ENCODE measurements at places on chromosomes 5 and 9.

- no peak for ATAC-seq
Observed at GRCh38 chr5:82386576-82386975, 108.4 kb upstream of the RPS23 start.

GRCh38 chr5:143593723-143594122 lies 190.2 kb upstream of the NR3C1 start:
- no peak for ATAC-seq

DNA sequence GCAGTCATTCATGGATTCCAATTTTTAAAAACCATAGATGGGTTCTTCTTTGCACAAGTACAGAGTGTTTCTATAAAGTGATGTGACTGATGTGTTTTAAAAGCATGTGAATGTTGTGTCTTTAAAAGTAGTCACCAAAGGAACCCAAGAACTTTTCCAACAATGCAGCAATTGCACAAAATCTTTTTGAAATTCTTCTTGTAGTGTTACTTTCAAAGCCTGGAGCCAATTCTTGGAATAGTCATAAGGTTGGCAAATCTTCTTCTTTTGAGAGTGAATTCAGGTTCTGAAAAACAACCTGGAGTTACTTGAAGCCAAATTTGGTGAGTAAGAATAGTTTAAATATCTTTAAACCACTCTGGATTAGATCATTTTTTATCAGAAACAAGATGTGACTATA lies 10.5 kb downstream of the GRAMD2B start:
- ATAC-seq: no peak

- ATAC-seq: no peak
Observed at GRCh38 chr9:99594056-99594780, 227.5 kb upstream of the NR4A3 start.

DNA sequence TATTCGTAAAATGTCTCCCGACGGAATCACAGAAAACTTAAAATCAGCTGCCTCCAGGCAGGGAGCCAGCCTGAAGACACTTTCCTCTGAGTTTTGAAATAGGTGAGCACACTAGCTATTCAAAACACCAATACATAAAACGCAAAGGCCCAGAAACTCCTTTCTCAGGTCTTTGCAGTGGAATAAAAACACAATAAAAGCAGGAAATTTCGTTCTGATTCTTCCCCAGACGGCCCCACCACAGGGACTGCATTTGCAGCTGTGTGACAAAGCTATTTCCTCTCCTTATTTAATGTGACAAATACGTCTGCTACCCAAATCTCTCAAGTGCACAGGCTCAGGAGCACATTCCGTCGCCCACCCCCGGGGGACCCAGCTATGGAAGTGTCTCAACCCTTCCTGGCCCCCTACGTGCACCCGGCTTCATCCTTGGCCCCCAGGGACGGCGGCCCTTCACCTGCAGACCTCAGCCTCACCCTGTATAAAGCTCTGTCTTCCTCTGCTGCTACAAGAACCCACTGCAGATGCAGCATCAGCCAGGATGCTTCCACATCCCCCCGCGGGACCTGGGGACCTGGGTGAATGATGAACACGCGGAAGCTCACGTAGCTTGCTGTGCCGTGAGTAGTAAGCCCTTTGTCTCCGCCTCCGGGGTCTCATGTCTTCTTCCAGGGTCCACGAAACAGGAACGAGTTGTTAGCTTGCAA lies 24.9 kb downstream of the AHRR start:
- ATAC-seq: no peak

- no peak for ATAC-seq
Observed at GRCh38 chr5:150255659-150256409, 33.7 kb downstream of the CAMK2A start.

- ATAC-seq: no peak
Observed at GRCh38 chr9:71630377-71630995, 137.8 kb downstream of the CEMIP2 start.

DNA sequence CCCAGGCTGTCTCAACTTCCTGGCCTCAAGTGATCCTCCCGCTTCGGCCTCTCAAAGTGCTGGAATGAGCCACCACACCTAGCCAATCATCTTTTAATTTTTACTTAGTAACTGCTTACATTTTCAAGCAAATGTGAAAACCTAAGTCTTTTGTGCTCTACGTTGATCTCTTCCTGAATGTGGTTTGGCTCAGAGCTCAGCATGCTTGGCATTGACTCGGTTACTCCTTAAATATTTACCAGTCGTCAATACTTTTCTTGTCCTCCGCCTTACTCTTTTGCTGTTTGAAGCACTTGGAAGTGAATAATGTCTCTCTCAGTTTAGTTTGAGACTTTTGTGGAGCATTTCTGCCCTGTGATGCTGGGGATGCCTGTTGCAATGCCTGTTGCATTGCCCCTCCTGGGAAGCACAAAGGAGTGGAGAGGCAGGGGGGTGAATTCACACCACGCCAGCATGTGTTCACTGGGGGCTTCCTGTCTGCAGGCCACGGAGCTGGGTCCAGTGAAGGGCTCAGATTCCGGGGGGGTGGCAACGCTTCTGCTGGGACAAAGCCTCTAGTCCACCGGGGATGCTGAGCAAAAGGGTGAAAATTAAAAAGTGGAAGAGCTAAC lies 13.1 kb upstream of the TENT4A start:
- no peak for ATAC-seq

- ATAC-seq: no peak
Observed at GRCh38 chr5:140992828-140993227, 26.6 kb downstream of the PCDHAC2 start.

GRCh38 chr5:63894690-63895089 lies 67.6 kb downstream of the HTR1A start:
- ATAC-seq: no peak

DNA sequence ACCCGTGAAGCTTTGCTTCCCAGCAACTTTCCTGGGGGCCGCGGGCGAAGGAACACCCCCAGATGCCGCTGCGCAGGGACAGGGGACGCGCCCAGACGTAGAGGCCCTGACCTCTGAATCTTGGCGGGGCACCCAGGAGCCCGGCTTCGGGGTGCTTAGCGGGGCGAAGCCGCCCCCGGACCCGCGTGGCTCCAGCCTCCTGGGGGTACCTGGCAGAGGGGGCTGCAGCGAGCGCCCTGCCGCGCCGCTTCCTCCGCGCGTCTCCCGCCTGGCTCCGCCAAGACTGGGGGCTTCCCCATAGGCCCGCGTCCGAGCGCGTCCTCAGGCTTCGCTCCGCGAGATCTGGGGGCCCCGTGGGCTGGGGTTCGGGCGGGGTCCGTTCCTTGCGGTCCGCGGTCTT lies 23.0 kb upstream of the ZNF782 start:
- no peak for ATAC-seq

DNA sequence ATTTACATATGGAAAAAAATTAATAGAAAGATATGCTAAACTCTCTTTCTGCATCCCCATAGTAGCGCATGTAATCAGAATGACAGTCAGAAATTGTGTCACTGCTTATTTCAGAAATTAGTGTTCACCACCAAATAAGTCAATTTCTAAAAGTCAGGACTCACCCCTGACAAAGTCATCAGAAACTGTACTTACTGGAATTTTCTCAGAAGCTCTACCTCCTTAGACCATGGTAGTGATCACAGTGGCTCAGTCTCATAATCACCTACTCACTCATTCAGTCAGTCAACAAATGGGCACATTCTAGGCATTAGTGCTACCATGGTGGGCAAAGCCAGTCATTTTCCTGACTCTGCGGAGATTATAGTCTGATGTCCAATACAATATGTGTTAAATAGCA lies 22.0 kb downstream of the THBS4 start:
- no peak for ATAC-seq

DNA sequence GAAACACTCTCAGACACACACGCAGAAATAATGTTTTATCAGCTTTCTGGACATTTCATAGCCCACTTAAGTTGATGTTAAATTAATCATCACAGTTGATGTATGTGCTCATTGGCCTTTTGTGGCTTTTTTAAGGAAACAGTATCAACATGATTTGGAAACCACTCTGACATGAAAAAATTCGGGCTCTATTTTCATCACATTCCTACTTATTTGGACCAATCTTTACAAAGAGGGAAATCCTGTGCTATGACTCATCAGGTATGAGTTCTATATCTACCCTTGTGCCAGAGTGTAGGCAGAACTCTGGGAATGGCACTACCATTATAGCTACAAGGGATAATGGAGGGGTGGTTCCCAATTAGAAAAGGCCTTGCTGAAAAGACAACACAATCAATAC lies 388.4 kb upstream of the PTGER4 start:
- ATAC-seq: no peak

DNA sequence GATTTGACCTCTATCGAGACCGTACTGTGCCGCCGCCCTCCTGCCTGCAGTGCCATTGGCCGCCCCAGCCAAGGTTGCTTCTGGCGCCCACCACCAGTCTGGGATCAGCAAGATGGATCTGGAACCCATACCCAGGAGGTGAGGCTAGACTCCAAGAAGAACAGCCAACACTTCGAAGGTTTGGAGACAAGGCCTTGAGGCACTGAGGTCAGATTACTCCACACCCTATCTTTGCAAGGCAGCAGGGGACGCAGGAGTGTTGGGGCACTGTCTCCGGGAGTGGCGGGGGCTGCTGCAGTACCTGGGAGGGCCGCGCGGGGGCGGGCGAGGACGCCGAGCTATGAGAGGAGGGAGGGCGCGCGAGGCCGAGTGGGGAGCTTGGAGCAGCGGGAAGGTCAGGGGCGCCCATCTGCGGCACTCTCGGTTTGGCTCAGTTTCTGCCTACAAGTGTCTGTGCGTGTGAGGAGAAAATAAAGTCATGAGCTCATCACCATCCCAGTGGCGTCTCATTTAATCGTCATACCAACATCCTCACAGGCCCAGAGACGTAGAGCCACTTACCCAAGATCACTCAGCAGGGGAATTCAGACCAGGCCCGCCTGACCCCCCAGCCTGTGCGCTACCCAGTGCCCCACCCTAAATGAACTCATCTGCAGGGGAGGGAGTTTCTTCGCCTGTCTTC lies 20.5 kb upstream of the PSD2 start:
- peak; percentile 89 for ATAC-seq

GRCh38 chr5:140628711-140629110 lies 4.3 kb downstream of the CD14 start:
- no peak for ATAC-seq

GRCh38 chr5:56172241-56172640 lies 60.9 kb downstream of the ANKRD55 start:
- no peak for ATAC-seq

GRCh38 chr9:87119328-87119881 lies 172.1 kb upstream of the GAS1 start:
- no peak for ATAC-seq

DNA sequence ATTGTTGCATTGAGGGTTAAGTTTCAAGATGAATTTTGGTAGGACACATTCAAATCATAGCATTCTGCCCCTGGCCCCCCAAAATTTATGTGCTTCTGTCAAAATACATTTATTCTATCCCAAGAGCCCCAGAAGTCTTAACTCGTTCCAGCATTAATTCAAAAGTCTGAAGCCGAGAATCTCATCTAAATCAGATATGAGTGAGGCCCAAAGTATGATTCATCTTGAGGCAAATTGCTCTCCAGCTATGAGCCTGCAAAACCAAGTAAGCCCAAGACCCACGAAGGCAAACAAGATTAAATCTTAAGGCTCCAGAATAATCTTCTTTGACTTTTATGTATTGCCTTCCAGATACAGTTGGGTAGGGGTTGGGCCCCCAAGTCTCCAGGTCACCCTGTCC lies 19.2 kb downstream of the TNPO1 start:
- no peak for ATAC-seq

GRCh38 chr5:129670957-129671500 lies 76.9 kb upstream of the MINAR2 start:
- ATAC-seq: no peak

GRCh38 chr5:135222771-135223170 lies 176.3 kb downstream of the MACROH2A1 start:
- no peak for ATAC-seq

GRCh38 chr5:54700986-54701578 lies 183.5 kb downstream of the SNX18 start:
- ATAC-seq: no peak

DNA sequence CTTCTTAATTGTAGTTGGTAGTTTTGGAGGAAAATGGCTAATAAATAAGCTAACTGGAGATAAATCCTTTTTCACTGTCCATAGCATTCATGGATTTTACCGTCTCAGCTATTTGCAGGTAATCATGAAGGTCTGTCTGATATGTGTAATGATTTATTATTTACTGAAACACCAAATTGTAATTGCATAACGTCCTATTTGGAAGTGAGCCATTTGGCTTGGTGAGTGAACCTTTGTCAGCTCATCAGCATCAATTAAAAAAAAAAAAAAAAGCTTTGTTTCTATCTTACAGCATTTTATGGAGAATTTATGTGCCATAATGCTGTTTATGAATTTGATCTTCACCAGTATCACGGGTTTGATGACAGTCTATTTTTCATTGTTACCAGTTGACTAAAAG lies 20.2 kb downstream of the RECK start:
- ATAC-seq: no peak

- no peak for ATAC-seq
Observed at GRCh38 chr5:21687621-21688020, 1165.5 kb downstream of the CDH12 start.

DNA sequence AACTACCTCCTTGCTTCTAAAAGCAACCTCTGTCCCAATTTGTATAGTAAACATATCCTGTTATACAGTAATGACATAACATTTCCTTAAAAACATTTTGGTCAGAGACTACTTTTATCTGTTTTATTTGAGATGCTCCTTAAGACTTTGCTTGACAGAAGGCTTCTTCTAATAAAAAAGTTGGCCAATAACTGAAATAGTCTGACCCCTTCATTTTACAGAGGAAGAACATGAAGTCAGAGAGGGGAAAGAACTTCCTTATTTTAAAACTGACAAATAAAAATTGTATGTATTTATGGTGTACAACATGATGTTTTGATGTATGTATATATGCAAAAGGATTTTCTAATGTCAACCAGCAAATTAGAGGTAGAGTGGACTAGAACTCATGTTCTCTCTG lies 35.8 kb upstream of the SPARC start:
- ATAC-seq: no peak

GRCh38 chr9:132744881-132745755 lies 74.9 kb downstream of the GTF3C4 start:
- ATAC-seq: no peak

- ATAC-seq: no peak
Observed at GRCh38 chr5:45672271-45672670, 23.9 kb downstream of the HCN1 start.

GRCh38 chr5:40378396-40379177 lies 301.1 kb upstream of the PTGER4 start:
- peak; percentile 31 for ATAC-seq

GRCh38 chr5:34675857-34676256 lies 19.7 kb downstream of the RAI14 start:
- no peak for ATAC-seq

GRCh38 chr5:163352531-163352930 lies 84.9 kb upstream of the CCNG1 start:
- no peak for ATAC-seq

Measured in activated CD4-positive, CD25-positive, alpha-beta regulatory T cell treated with anti-CD3 and anti-CD28 coated beads, Interleukin-2, amount 50 U/mL, for 24 hours (primary cell).